ENCODE measurements at places on chromosomes 3 and 15.
A peak's percentile ranks its signal among the peaks of the same experiment; 100 is the strongest.

DNA sequence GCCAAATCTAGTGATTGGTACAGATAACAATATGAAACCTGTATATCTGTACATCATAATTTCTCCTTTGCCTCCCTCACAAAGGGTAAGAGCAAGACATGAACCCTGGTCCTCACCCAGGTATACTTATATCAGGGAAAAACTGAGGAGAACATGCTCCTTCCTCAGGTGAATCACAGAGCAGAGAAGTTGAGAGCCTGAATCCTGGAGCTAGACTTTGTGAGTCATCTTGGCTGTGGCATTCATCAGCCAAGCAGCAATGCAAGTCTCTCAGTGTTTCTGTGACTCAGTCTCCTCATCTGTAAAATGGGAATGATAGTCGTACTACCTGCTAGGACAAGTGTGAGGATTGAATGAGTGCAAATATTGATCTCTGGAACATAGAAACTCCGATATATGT lies 165.7 kb upstream of the ADAMTS9 start:
- DNase-seq = no peak

GRCh38 chr3:118688396-118688884 lies 346.2 kb downstream of the IGSF11 start:
- no peak for DNase-seq

DNA sequence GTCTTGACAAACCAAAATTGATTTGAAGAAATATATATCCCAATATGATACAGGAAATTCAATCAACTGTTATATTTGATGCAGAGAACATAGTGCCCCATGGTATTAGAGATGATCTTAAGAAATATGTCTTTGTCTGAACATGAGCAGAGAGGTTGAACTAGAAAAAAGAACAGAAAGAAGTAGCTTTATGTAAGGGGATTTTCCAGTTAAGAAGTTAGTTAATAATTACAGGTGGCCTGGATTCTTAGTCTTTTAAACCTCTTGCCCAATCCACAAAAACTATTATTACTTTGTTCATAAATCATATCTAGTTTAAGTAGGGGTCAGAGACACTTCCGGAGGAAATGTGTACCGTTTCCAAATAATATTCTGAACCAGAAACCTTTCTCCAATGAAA lies 1186.7 kb upstream of the EPHA6 start:
- no peak for DNase-seq

GRCh38 chr15:74294010-74294409 lies 57.9 kb downstream of the CCDC33 start:
- DNase-seq = no peak

GRCh38 chr3:158663246-158663645 lies 9.2 kb downstream of the LXN start:
- no peak for DNase-seq

- DNase-seq = no peak
Measured at GRCh38 chr15:44058126-44058525, 136.9 kb downstream of the FRMD5 start.

GRCh38 chr3:96813820-96814650 lies at the start of gene EPHA6:
TSS of gene EPHA6 (plus strand) at chr3:96814594.
- peak; percentile 19 for DNase-seq

DNA sequence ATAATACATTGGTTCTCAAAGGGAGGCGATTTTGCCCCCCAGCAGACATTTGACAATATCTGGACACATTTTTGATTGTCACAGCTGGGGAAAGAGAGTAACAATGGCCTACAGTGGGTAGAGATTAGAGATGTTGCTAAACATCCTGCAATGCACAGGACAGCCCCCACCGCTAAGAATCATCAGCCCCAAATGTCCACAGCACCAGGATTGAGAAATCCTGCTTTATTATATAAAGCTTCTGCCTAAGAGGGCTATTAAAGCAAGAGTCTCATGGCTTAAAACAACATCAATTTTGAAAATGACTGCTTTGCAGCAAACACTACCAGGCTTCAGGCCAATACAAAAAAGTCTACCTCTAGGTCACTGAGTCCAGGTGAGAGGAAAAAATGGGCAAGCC lies 68.2 kb downstream of the NTRK3 start:
- no peak for DNase-seq

DNA sequence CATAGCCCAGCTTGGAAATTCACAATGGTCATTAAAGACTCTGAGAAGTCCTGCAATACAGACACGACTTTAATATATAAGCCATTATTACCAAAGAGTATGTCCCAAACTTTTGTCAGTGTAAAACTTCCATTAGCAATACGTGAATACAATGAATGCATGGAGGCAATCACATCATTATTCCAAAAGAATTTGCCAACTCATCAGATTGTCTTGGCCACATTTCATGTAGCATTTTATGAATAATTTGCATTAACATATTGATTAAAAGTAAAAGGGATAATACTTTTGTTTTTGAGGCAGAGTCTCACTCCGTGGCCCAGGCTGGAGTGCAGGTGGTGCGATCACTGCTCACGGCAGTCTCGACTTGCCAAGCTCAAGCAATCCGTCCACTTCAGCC lies 7.9 kb upstream of the DUT start:
- no peak for DNase-seq

DNA sequence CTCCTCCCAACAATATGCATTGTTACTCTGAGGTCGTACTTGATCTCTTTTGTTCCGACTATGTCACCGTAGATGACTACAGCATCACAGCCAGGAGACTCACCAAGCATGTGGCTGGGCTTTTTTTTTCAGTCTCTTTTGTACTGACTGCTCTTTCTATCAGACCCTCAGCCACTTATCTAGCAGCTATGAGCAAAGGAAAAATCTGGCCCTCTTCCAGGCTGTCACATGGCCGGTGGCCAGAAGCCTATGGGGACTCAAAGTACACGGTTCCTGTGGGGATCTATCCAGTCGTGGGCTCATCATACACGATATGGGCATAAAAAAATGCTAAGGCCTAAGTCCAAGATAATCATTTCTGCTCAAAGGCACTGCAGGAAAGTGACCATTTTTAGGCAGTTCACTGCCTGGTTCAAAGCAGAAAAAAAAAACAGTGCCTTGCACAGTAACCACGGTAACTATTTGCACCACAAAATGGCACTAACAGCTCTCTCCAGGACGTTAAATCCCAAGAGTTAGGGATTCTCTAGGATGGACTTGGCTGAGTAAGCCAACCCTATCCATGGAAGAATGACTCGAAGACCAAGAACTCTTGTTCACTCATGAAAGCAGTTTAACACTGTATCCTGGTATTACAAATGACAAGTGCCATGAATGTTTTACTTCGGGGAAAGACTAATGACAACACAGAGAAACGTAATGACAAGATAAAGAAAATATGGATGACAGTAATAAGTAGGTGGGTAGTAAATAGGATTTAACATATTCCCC lies 50.3 kb downstream of the SHQ1 start:
- DNase-seq = peak; percentile 52

DNA sequence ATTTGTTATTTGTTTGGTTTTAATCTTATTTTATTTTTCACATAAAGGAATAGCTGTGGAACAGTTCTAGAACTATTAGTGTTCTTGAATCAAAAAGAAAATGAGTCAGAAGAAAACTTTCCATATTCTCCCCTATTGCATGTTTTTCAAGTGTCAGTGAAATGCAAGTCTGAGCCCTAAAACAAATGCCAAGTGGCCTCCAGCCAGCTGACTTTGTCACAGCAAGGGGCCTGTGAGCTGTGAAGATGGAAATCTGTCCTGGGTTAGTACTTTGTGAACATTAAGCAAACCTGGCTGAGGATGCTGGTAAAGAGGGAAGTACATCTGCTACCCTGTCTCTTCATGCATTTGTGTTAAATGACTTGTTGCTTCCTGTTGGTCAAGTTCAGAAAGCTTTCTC lies 14.2 kb downstream of the LRRC49 start:
- DNase-seq = no peak

- DNase-seq = no peak
Measured at GRCh38 chr3:7371693-7372572, 511.0 kb downstream of the GRM7 start.

DNA sequence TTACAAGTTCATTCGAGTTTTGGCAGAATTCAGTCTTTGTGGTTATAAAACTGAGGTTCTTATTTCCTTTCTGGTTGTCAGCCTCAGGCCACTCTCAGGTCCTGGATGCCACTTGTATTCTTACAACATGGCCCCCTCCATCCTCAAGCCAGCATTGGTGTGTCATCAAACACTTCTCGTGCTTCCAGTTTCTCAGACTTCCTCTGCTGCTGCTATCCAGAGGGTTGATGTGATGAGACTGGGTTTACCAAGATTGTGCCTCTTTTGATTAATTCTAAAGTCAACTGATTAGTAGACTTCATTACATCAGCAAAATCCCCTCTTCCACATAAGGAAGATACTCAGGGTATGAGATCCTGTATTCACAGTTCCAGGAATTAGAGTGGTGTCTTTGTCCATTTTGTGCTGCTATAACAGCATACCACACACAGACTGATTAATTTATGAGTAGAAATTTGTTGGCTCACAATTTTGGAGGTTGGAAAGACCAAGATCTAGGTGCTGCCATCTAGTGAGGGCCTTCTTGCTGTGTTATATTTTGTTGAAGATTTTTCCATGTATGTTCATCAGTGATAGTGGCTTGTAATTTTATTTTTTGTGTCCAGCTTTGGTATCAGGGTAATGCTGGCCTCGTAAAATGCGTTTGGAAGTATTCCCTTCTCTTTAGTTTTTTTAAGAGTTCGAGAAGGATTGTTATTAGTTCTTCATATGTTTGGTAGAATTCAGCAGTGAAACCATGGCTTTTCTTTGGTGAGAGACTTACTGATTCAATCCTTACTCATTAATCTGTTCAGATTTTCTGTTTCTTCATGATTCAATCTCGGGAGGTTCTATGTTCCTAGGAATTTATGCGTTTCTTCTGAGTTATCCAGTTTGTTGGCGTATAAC lies 11.1 kb downstream of the LRCH3 start:
- no peak for DNase-seq

DNA sequence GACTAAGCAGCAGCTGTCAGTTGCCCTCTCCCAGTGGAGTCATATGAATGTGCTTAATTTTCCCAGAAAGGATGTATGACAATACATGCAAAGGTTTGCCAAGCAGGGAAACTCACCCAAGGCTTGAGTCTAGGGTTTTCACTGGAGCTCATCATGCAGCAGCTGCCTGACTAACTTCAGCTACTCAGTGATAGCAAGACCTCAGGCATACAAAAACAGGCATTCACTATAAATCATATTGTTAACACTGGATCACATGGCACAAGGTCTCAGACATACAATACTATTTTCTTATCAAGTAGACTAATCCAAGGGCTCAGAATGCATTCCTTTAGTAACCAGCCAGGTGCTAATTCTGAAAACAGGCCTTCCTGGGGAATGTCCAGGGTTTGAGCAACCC lies 85.0 kb upstream of the STAC start:
- DNase-seq = no peak

DNA sequence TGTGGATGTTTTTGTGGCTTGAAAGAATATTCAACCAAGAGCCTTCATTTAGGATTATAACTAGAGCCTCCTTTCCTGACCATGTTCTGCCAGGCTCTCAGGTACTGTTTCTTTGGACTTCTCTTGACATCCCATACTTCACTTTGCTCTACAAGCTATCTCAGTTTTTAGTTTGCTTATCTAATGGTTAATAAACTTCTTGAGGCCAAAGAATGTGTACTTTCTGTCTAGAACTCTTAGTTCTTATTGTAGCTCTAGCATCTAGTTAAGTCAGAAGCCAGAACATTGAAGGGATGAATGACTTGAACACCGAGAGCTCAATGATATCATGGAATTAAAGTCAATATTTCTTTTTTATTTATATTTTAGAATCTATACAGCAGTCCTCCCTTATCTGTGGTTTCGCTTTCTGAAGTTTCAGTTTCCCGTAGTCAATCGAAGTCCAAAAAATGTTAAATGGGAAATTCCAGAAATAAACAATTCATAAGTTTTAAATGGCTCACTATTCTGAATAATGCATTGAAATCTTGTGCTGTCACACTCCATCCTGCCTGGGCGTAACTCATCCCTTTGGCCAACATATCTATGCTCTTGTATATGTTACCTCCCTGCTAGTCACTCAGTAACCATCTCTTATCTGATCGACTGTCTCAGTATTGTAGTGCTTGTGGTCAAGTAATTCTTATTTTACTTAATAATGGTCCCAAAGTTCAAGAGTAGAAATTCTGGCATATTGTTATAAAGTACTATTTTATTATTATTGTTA lies 368.6 kb upstream of the RBMS3 start:
- no peak for DNase-seq

GRCh38 chr15:48782911-48783310 lies 28.0 kb downstream of the CEP152 start:
- DNase-seq = no peak

DNA sequence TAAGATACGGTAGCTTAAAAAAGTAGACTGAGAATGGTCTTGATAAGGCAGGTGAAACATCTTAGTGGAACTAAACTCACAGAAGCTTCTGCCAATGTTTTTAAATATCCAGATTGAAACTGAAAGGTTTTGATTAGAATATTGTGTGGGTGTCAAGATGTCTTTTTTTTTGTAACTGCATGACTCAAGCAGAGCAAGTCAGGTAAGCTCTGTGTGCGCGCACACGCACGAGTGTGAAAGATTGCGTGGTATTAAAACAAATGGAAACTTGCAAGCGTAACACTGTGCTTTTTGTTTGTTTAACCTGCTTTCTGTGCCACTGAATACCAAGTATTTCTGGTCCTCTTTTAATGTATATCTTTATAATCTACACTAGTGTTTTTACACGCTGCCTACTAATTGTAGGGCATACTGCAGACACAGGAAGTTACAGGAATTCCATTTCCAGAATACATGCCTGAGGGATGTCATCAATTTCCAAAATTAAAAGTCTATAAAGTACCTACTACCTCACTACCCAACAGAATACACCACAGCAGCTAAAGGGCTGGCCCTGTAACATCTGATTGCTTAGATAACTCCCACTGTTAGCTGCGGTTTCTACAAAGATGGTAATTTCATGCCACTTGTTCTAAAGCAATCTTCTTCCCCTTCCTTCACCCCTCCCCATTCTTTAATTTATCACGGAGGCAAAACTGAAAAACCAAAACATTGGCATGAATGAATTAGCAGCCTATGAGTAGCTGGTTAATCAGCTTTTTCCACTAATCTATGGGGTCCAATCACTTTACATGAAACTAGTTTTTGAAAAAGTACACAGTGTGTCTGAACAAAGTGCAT lies 472.8 kb downstream of the SHQ1 start:
- DNase-seq = no peak

DNA sequence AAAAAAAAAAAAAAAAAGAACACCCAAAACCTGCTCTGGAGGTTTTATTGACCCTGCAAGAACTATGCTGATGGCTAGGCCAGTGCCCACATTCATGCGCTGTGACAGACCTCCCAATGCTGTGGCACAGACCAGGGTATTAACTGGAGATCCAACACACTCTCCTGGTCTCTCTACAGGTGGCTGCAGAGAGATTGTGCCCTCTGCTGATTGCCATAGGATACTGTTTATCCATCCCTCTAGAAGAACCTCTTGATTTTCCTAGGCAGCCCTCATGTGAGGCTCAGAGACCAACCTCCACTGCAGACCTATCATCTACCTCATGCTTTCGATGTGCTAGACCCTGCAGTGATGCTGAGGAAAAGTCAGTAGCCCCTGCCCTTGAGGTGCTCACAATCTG lies 125.5 kb upstream of the TRIM42 start:
- no peak for DNase-seq
